Effector CD4-positive, alpha-beta T cell (primary cell): ENCODE measurements at places on chromosomes 6 and 20.

GRCh38 chr6:150146436-150146835 is 3.6 kb downstream of the PPP1R14C start:
- no peak for DNase-seq

GRCh38 chr6:141282263-141282662 is 850.5 kb upstream of the GJE1 start:
- no peak for DNase-seq

DNA sequence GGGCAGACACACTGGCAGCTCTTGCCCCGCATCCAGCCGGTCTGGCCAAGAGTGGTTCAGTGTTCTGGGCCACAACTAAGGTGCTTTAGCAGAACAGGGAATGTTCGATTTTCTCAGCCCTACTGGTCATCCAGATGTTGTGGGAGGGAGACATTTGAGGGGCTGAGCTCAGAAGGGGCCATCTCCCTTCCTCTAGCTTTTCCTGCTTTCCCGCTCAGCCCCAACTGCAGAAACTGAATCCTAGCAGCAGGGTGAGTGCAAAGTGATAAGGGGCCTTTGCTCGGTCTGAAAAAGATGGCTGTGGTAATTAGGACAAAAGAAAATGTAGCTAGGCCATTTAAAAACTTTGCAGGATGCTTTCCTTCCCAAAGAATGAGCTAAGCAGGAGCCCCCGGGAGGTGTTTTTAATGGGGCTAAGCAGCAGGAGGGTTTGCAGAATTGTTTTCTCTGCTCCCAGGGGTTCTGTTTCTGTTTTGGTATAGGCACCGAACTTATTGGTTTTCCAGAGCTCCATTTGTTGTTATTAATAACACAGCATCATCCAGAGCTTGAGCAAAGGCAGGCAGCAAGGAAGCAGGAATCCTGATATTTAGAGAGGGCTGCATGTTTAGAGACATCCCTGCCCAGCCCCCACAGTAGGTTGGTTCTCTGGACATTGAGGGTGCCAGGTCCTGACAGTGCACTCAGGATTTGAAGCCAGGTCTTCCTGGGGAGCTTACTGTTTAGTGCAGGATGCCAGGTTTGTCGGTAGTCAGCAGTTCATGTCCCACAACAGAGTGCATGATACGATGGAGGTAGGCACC is 210.9 kb downstream of the SLC24A3 start:
- DNase-seq: no peak

GRCh38 chr6:91127752-91128151 is 540.9 kb upstream of the MAP3K7 start:
- DNase-seq: no peak

DNA sequence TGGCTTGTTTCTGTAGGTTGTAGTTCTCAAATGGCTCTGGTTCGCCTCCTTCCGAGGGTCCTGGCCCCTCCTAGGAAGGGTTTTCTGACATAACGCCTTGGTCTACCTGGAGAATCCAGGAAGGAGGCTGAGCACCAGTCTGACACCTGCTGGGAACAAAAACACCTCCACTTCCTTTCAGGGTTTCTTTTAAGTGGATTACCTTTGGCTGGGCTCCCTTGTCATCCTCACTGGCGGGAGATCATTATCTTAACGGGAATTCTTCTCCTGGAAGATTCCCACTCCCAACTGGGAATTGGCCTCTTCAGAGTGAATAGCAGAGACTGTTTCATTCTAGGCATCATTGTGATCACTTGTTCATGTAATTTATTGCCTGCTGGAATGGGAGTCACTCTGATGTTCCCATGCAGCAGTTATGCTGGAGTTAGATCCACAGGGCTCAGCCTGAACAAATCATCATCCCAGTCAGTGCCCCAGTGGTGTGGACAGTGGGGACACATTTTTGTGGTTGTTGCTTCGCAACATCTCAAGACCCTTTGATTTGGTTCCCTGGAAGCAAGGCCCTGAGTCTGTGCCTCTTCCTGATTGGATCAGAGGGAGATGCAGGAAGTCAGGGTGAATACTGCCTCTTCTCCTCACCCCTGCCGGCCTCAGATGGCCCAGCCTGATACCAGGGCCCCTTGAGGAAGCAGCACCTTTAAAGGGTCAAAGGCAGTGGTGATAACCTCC is 49.1 kb downstream of the LYRM2 start:
- DNase-seq: no peak

DNA sequence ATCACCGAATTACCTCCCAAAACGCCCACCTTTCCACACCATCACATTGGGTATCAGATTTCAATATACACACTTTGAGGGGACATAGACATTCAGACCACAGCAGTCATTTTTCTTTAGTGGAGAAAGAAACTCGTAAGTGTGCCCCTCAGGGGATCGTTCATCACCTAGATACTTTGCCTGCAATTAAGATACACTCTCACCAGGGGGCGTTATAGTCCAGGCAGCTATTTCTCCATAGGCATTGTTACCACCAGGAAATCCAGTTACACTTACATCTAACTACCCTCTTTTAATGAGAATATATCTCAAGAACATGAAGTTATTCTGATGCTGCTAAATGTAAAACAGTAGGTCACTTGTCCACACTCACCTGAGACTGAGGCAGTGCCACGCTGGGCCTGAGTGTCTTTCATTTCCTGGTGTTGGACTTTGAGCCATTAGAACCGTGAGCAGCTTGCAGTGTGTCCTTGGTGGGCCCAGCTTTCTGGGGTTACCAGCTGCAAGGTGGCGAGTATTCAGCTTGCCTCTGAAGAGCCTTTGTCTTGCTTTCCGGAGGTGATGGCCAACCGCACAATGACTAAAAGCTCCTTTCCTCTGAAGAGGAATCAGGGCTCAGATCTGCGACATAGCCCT is 35.1 kb upstream of the UNC93A start:
- DNase-seq: no peak

GRCh38 chr20:60299951-60300350 is 341.7 kb downstream of the CDH26 start:
- no peak for DNase-seq

DNA sequence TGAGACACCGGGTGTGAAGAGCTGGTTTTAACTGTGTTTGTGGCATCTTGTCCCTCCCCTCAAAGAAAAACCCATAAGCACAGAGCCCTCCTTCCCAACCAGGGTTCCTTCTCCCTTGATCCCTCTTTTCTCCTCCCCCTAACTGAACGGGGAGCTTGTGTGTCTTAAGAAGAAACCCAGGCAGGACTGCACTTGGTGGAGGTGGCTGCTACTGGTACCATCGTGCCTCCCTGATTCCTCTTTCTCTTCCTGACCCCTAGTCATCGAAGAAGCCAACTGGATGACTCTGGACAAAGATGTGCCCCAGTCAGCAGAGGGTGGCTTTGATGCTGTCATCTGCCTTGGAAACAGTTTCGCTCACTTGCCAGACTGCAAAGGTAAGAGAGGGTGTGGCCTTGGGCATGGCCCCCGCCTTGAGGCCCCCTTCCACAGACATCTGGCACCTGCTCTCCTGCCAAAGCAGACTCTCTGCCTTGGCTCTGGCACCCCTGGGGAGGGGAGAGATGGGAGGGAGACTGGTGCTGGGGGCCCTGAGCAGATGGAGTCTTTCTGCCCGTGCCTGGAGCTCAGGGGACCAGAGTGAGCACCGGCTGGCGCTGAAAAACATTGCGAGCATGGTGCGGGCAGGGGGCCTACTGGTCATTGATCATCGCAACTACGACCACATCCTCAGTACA is 2.1 kb downstream of the GNMT start:
- DNase-seq: no peak

DNA sequence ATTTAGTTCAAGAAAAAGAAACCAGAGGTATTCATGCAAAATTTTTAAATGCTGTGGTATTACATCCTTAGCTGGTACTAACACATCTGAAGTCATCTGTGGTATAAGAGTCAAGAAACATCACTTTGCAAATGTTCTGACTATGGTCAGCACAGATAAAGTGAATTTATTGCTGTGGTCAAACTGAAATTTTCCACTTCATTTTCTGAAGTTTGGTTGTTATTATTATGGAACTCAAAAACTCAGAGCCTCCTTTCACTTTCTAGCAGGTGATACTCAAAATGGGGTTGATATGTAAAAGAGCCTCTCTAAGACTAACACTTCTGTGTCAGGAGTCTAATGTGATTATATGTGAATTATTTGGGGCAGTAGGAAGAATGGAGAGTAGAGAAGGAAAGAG is 257.8 kb downstream of the RNGTT start:
- DNase-seq: no peak

GRCh38 chr6:13965582-13966127 is 40.9 kb downstream of the RNF182 start:
- no peak for DNase-seq

- DNase-seq: no peak
Observed at GRCh38 chr20:63961664-63962425, 5.6 kb upstream of the UCKL1 start.

- no peak for DNase-seq
Observed at GRCh38 chr6:121430514-121431460, 4.7 kb upstream of the GJA1 start.

GRCh38 chr6:87756858-87757257 is 54.8 kb upstream of the AKIRIN2 start:
- DNase-seq: peak; percentile 2

DNA sequence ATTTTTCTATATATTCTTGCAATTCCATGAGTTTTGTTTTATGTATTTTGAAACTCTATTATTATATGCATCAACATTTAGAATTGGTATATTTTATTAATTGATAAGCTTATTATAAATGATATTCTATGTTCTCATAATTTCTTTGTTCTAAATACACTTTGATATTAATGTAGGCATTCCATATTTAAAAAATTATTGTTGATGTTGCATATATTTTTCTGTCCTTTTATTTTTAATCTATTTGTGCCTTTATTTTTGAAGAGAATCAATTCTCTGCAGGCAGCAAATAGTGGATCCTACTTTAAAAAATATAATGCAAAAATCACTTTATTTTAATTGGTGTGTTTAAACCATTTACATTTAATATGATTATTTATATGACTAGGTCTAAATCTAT is 29.6 kb downstream of the SIRPD start:
- DNase-seq: no peak

GRCh38 chr20:38092915-38093314 is 59.4 kb downstream of the RPRD1B start:
- DNase-seq: no peak

DNA sequence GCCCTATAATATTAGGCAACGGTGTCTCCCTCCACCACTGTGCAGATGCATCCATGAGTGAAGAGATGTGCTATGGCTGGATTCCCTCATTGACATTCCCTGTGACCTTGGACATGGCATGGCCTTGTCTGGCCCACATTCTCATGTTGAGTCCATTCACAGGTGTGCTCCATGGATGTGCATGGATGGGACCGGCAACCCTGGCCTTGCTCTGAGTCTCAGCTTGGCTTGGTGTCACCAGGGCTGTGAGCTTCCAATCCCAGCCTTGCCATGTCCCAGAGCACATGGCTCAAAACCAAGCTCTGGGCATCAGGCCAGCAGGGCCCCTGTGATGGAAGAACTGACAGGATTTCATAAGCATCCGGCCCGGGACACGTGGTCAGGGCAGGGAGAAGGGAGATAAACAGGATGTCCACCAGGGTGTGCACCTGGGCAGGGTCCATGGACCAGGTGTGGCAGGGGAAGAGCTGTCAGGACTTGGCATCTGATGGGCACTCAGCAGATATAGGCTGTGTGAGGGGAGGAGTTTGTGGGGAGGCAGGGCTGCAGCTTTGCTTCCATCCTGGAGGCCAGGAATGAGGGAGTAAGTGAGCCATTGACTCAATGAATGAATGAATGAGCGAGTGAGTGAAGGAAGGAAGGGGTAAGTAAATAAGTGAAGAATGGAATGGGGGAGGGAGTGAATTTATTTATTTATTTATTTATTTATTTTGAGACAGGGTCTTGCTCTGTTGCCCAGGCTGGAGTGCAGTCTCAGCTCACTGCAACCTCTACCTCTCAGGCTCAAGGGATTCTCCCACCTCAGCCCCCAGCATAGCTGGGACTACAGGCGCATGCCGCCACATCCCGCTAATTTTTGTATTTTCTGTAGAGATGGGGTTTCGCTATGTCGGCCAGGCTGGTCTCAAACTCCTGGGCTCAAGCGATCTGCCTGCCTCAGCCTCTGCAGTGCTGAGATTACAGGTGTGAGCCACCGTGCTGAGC is 15.7 kb downstream of the NRSN2 start:
- no peak for DNase-seq

DNA sequence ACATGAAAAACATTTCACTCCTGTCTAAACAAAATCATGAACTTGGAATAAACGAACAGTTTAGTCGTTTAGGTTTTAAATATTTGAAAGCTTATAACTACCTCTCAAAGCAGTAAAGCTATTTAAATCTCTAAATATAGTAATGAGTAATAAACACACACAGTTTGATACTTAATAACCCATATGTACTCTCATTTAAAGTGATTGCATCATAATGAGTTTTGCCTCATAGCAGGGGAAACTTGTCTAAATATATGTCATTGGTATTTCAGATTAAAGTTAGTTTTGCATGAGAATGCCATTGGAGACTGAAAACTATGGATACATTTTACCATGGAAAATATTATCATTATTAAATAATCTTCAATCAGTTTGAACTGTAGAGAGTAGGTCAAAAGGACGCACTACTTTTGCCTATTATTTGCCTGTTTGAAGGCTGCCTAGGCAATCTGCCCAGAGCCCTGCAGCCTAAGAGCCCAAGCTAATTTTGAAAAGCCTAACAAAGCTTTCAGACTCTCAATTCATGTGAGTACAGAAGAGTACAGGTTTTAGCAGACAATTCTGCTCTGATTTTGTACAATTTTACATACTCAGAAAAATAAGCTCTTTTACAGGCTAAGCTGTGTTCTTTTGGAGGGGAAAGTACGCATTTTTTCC is 632.8 kb downstream of the HACE1 start:
- no peak for DNase-seq

DNA sequence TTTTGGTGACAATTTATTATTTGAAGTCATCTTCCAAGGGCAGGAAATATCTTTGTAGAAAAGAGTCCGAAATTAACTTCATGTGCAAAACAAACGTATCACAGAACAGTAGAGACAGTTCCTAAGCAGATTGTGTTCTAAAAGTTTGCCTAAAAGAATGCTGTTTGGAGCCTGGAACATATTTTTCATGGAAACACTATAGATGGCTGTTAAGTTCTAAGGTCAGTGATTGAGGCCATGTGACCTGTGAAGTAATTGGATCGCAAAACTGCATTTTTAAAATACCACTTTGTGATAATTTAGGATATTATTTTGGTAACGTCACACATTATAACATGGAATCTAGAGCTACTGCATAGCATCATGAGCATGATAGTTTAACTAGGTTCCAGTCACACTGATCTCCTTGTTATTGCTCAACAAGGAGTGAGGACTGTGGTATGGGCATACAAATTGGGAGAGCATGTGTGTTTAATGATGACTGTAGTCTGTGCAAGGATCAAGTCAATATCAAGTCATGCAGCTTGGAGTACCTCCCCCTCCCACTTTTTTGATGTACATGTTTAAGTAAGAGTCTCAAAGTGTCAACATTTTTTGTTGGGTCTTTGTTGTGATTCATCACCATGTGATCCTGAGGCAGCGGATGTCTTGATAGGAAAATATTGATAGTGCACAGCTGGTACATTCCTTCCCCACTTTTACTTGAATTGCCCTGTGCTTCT is 609.3 kb upstream of the CITED2 start:
- no peak for DNase-seq

GRCh38 chr6:167306401-167306998 is 15.4 kb downstream of the UNC93A start:
- DNase-seq: no peak
